Fibroblast of lung (primary cell): ENCODE measurements at places on chromosomes 1 and 21. TPM values are rescaled to one million over a fixed set of nuclear protein-coding genes. Genes with fewer than 3 reads are reported as not detected.

The CXADR gene
- 9.0 and 9.9 TPM in 2 replicates for total RNA-seq

The CRYBG2 gene
- not detected in 2 replicates for total RNA-seq

DNA sequence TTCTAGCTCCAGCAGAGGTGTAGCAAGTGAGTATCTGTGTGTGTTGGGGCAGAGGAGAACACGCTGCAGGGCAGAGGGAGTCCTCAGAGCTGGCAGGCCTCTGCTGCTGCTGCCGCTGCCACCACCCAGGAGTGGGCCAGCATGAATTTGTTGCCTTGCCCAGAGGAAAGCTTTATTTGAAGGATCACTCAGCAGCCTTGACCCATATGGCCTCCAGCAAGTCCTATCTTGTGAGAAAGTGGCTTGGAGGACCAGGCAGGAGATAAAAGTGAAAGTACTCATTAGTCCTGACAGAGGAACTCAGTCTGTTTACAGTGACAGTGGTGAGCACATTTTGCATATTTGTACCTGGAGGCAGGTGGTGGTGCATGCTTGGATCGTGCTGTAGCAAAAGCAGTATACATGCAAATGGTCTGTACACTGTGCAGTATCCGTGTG lies 3.1 kb downstream of the TRAF5 start:
- no peak overlapping the region for H3K4me3 ChIP-seq
- no peak for DNase-seq
- peaks cover 16% of the 10 kb centered on the region for H3K4me1 ChIP-seq
- no peaks in the 10 kb centered on the region for H3K36me3 ChIP-seq
- no peak overlapping the region for H3K27ac ChIP-seq

GRCh38 chr1:222068937-222069336 lies 327.0 kb upstream of the DUSP10 start:
- no peak for DNase-seq
- H3K36me3 ChIP-seq = no peaks in the 10 kb centered on the region
- no peaks in the 10 kb centered on the region for H3K27me3 ChIP-seq
- H3K4me1 ChIP-seq = peaks cover 3% of the 10 kb centered on the region
- no peak overlapping the region for H3K27ac ChIP-seq

The NEXN gene
- total RNA-seq = 16.2 and 24.4 TPM in 2 replicates

The S100A7A gene
- total RNA-seq = not detected in 2 replicates

The OR2W3 gene
- total RNA-seq = not detected in 2 replicates
